ENCODE measurements at places on chromosomes 2 and 18.

GRCh38 chr18:10458691-10459090 lies 4.3 kb downstream of the APCDD1 start:
- DNase-seq = no peak

GRCh38 chr2:79817288-79817687 lies 304.4 kb downstream of the CTNNA2 start:
- no peak for DNase-seq

- no peak for DNase-seq
Measured at GRCh38 chr2:142179686-142180085, 48.9 kb upstream of the LRP1B start.

- DNase-seq = no peak
Measured at GRCh38 chr18:49011291-49011746, 60.6 kb upstream of the SMAD7 start.

DNA sequence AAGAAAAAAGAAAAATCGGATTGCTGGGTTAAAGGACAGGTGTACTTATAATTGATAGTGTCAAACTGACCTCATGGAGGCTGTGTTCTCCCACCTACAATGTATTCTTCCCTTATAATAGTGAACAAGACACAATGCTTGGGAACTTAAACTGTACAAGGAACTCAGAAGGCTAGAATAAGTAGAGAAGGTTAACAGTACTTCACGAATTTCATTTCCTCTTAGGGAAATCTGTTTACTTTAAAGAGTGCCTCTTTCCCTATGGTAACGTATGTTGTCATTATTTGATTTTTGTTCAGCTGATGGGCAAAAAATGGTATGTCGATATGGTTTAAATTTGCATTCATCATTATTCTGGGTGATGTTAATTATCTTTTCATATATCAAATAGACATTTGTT lies 9.2 kb upstream of the HK2 start:
- no peak for DNase-seq

Data from activated T-cell treated with anti-CD3 and anti-CD28 coated beads, Interleukin-2, amount 50 U/mL, for 72 hours (primary cell).